CD4-positive, alpha-beta T cell (primary cell): ENCODE measurements at places on chromosomes 7 and 10.

DNA sequence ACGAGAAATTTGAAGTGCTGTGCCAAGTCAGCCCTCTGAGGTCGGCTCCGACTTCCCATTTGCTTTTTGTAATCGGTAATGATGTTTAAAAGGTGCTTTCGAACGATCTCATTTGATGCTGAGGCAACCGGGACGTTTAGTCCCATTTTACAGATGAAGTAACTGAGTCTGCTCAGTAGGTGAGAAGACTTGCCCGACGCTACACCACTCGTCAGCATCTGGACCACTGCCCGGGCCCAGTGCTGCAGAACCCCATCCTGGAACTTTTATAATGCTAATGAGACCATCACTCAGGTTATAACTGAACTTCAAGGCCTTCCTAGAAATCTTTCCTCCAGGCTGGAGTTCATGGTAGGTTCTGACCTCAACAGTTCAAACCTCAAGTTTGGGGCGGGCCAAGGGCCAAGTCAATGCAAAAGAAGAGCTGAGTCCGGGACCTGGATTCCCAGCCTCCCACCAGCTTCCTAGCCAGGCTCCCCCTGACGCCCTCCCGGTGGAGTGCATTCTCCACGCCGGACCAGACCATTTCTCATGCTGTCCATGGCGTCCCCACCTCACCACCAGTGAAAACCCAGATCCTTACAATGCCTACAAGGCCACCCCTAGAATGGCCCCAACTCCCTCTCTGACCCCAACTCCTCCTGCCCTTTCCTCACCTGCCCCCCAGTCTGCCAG, 699 bp upstream of the PDLIM1 start:
- DNase-seq: no peak

DNA sequence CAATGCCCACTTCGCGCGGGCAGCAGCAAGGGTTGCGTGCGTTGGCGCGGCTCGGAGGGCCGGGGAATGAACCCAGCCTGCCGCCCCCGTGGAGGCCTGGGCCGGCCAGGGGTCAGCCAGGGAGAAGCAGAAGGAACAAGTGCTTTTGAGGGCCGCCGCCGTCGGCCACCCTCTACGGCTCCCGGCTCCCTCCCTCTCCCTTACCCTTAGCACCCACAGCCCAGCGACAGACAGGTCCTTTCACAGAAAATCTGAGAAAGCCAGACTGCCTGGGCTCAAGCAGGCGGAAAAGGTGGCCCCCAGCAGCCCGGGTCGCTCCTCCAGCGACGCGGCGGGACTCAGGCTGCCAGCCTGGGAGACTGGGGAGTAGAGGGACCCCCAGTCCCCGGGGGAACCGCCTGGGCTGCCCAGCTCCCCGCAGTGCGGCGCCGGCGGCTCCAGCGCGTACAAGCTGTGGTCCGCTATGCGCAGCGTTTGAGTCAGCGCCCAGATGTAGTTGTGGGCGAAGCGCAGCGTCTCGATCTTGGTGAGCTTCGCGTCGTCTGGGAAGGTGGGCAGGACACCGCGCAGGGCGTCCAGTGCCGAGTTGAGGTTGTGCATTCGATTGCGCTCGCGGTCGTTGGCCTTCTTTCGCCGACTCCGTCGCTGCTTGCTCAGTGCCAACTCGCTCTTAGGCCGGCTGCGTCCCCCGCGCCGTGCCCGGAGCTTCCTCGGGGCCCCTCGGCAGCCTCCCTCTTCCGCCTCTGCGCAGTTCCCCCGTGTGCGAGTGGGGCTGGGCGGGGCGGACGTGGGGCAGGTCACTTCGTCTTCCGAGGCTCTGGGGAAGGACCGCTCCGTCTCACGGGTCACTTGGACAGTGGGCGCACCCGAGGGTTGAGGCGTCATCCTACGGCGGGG, 815 bp downstream of the NEUROG3 start:
- DNase-seq: peak; percentile 7

DNA sequence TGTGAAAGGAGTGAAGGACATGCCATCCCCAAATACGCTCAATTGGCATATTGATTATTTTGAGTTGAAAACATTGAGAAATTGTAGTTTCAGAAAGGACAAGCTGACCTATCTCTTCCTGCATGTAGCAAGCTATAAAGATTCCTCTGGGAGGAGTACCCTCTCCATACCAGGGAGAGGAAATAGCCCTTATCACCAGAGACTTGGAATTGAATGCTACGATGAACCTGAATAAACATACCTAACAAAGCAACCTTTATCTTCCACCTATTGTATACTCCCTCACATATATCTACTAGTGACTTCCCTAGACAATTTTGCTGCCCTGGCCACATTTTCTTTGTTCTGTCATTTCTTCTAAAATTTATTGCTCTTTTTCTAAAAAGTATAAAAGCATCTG, 150.2 kb upstream of the EEPD1 start:
- DNase-seq: no peak

- no peak for DNase-seq
Measured at GRCh38 chr10:91517394-91517793, 107.2 kb downstream of the HECTD2 start.

DNA sequence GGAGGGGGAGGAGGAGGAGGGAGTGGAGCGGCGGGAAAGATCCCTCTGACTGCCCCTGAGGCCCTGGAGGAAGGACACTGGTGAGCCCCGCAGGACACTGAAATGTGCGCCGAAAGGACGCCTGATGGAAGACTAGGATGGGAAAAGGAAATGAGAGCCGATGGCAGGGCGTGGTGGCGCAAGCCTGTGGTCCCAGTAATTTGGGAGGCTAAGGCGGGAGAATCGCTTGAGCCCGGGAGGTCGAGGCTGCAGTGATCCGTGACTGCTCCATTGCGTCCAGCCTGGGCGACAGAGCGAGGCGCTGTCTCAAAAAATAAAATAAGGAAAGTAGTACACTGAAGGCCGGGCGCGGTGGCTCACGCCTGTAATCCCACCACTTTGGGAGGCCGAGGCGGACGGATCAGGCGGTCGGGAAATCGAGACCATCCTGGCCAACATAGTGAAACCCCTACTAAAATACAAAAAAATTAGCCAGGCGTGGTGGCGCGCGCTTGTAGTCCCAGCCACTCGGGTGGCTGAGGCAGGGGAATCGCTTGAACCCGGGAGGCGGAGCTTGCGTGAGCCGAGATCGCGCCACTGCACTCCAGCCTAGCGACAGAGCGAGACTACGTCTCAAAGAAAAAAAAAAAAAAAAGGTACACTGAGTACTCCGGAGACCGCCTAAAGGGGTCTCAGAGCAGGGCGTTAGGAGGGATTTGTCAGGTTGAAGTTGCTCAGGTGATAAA, 561 bp upstream of the HNRNPF start:
- peak; percentile 56 for DNase-seq

- DNase-seq: no peak
Measured at GRCh38 chr10:514137-514671, 175.3 kb downstream of the DIP2C start.

- DNase-seq: no peak
Measured at GRCh38 chr7:114217026-114217806, 197.4 kb upstream of the FOXP2 start.

DNA sequence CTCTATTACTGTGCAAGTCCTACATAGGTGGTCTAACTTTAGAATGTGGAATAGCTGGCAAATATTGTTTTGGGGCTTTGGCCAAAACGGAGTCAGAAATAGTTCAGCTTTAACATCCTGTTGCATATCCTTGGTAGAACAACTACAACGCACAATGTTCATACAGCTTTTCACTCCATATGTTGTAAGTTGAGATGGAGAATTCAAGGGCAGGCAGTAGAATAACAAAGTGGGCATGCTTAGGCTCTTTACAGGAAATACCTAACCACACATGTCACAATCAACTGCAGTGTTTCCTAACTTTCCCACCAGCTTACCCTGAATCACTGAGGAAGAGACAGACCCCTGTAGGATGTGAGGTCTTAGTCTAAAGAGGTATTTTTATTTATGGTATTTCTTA, 122.3 kb downstream of the PPP1R3A start:
- no peak for DNase-seq

GRCh38 chr10:125222515-125223308, 62.3 kb upstream of the CTBP2 start:
- DNase-seq: no peak

DNA sequence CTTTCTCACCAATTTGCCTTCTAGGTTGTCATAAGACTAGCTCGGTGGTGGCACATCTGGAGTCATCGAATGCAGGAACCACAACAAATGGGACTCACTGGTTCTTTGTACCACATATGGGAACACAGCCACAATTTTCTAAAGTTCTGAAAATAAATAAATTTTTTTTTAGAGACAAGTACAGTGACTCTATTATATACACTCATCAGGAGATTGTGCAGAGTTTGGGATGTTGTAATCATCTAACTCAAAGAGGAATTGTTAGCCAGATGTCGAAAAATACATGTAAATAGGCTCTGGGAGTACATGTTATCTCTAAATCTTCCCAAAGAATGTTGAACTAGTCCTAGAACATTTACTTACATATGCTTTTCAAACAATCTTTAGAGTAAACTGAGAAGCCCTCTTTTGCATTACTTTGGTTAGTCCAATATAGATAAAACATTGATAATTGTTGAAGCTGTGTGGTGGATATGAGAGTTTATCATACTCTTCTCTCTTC, 19.6 kb upstream of the SEPTIN7 start:
- DNase-seq: no peak

- no peak for DNase-seq
Measured at GRCh38 chr7:70997261-70997660, 134.7 kb upstream of the GALNT17 start.

DNA sequence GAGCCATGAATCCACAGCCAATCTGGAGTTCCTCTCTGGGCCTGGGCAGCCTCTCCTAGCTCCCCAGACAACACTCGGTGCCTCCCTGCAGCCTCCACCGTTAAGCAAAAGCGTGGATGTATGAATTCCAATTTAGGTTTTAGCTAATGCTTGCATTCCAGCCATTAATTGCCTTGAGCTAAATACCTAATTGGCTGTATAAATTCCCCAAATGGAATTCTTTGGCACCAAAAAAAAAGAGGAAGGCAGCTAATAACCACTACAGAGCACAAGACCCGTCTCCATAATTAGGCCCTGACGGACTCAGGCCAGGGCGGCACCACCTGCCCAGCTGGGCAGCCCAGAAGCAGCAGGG, 140.5 kb downstream of the PTPRN2 start:
- no peak for DNase-seq

GRCh38 chr7:32347244-32347828, 142.8 kb downstream of the LSM5 start:
- DNase-seq: no peak

GRCh38 chr7:6709808-6710207, 3.1 kb upstream of the ZNF12 start:
- DNase-seq: no peak

DNA sequence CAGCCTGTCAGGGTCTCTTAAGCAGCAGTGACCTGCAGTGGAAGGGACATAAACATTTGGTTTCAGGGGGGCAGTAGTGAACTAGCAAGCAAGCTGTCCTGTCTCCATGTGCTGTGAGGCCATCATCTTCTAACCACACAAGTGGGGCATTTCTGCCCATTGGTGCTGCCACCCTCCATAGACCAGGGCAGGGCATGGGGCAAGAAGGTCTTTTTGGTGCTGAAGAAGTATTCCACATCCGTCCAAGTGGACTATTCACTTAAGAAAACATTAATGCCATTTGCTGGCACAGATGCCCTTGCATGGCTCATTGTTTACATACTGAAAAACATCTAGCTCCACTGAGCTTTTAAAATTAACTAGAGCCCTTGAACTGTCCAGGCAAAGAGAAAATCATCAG, 35.8 kb downstream of the ALOX5 start:
- DNase-seq: no peak

GRCh38 chr7:94687076-94687475, 31.1 kb upstream of the SGCE start:
- DNase-seq: no peak

GRCh38 chr10:93873420-93874115, 20.2 kb upstream of the SLC35G1 start:
- no peak for DNase-seq

DNA sequence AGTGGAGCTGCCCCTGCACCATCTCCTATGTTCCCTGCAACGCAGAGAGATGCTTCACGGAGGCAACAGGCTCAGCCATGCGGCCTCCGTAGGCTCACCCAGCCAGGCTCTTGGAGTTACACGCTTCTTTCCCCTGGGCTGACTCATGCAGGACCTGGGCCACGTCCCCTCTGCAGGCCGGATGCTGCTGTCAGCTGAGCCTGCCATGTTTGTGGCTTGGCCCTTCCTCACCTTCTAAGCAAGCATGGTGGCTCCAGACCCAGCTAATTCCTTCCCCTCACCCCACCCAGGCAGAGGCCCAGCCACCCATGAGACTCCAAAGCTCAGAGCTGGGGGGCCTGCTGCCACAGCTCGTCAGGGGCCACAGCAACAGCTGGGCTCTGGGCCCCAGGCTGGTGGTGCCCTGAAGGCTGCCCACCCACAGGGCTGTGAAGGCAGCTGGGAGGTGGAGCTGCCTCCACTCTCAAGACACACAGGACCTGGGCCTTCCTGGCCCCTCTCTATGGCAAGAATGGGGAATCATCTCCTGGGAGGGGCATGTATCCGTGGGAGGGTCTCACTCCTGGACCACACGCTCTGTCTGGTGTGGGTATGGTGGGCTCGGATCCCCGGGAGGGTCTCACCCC, 219.6 kb downstream of the ELFN1 start:
- DNase-seq: peak; percentile 42

- DNase-seq: no peak
Measured at GRCh38 chr7:2711895-2712675, 24.1 kb downstream of the AMZ1 start.

GRCh38 chr7:2643386-2644219, 11.8 kb downstream of the TTYH3 start:
- no peak for DNase-seq

DNA sequence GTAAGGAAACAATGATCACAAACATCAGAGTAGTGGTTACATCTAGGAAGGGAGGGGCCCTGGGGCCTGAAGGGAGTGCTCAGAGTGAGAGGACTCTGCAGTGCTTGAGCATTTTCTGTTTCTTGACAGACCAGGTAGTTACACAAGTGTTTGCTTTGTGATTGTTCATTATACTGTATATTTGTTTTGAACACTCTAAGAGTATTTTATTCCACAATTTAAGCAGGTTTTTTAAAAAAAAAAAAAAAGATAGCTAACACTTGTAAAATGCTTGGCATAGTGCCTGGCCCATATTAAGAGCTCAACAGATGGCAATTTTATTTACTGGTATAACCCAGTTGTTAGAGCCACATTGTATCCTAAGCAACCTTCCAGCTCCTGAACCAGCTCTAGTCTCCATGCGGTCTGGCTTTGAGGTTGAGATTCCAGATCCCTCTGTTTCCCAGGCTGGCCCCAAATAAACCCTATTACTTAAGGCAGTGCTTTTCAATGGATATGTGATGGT, 20.1 kb upstream of the ATXN7L1 start:
- no peak for DNase-seq

DNA sequence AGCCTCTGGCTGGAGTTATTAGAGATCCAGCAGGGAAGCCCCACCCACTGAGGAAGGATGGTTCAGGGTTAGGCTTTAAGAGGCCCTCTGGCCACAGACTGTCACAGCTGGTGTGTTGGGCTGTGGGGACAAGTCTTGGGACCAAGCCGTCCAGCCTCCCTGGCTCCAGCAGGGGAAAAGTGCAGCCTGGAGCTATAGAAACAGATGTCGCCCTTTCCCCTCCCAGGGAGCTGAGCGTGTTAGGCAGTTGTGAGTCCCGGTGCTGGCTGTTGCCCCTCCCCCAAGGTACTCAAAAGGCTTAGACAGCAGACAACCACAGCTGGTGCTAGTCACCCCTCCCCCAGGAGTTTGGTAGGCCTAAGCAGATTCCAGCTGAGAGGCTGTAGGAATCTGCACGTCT, 143.4 kb downstream of the TMEM168 start:
- DNase-seq: no peak

GRCh38 chr7:100836812-100837098, 9.4 kb upstream of the EPHB4 start:
- DNase-seq: no peak

GRCh38 chr10:100896876-100897461, 15.8 kb upstream of the SLF2 start:
- no peak for DNase-seq
